ENCODE measurements at places on chromosomes 7 and 10.

- no peak for DNase-seq
Measured at GRCh38 chr7:32591938-32592337, 96.6 kb downstream of the AVL9 start.

DNA sequence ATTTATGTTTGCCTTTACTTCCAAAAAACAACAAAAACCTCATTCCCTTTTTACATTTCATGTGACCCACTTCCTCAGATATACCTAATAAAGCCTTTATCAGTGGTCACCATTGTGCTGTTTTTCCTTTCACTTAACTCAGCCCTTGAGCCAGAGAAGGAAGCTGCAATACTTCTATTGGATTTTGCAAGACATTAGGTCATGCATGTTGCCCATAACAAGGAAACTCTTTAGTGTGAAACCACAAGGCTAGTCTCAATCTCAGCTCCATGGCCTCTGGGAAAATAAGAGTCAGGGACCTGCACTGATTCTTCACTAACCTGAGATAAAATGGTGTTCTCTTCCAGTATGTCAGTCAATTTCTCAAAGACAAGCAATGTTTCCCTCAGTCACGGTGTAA lies 27.8 kb downstream of the STEAP4 start:
- DNase-seq: no peak

GRCh38 chr10:129771024-129771423 lies 193.1 kb downstream of the EBF3 start:
- DNase-seq: no peak

DNA sequence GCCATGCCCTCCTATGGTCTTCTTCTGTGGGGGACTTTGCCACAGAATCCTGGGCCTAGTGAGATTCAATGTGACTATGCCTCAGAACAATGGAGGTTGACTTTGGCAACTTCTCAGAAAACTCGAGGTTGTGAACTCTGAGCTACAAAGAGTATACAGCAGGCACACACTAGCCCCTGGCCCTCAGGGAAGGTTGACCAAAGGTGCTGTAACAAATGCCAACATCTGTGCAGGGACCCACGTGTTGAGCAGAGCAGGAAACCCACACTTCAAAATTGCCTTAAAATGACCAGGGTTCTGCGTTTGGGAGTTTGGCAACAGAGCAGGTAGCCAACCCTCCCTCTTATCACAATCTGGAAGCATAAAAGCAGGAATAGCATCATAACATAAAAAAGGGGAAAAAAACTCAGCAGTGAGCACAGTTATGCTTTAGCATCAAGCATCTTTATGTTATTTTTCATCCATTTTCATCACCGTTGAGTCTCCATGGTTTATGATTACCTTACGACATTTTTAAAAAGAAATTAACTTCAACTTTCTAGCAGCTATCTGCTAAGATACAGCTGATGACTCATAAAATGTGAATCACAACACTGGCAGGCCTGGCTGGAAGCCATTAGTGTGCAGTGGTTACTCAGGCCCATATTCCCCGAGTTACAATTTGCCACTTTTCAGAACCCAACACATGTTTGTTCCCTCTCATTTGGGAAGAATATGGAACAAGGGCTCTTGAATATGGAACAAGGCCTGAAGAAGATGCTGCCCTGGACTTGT lies 11.1 kb downstream of the PRLHR start:
- no peak for DNase-seq

DNA sequence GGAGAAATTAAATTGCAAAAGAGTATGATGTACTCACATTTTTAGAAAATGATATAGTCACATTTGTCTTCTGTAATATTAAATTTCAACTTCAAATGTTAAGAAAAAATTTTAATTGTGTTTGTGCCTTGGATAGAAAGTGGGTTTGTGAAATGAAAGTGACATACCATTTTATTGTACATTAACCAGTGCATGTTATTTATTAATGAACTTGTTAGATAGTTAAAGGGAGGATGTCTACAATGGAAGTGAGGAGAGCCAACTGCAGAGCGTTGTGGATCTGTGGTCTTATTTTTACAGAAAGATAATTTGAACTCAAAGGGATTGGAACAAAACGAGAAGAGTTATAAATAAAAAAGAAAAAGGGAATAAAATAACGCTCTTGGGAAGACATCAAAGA lies 291.7 kb downstream of the ARL4A start:
- DNase-seq: no peak

GRCh38 chr7:141014125-141014523 lies 628 bp downstream of the MRPS33 start:
- DNase-seq: no peak

- no peak for DNase-seq
Measured at GRCh38 chr10:82866424-82867020, 991.5 kb downstream of the NRG3 start.

DNA sequence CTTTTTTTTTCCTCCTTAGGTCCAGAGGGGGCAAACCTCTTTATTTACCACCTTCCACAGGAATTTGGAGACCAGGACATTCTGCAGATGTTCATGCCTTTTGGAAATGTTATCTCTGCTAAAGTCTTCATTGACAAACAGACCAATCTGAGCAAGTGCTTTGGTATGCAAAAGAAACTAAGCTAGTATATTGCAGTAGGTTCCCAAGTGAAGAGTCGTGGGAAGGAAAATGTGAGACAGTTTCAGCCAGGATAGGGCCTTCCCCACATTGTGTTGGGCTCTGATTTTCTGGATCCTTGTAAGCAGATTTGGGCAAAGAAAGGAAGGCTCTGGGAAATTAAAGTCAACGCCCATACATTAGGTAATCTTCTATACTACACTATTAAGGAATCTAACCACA lies 285.6 kb downstream of the USP6NL start:
- no peak for DNase-seq

DNA sequence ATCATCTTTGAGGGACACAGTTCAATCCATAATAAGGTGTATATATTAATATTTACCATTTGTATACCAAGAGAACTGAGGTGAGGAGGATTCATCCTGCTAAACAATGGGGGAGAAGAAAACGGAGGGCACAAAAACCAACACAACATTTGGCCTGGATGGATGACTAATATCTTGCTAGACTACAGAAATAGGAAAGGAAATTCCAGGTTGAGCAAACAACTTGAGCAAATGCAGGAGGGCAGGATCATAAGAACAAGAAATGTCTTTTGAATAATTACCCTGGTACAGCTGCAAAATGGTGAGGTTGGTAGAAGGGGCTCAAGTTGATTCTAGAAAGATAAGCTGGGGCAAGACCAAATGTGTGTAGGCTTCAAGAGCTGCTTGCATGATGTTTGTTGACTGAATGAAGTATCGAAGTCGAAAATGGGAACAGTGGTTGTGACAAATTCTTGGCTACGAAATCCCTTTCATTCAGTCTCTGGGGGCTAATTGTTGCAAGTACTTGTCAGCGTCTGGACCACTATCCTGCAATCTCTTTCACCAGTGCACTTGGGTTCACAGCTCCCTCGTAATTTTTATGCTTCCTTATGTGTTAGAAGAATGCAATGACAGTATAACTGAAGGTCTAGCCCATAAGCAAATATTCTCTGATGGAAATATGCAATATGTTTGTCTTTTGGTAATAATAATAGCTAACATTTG lies 176.2 kb downstream of the PTEN start:
- no peak for DNase-seq

DNA sequence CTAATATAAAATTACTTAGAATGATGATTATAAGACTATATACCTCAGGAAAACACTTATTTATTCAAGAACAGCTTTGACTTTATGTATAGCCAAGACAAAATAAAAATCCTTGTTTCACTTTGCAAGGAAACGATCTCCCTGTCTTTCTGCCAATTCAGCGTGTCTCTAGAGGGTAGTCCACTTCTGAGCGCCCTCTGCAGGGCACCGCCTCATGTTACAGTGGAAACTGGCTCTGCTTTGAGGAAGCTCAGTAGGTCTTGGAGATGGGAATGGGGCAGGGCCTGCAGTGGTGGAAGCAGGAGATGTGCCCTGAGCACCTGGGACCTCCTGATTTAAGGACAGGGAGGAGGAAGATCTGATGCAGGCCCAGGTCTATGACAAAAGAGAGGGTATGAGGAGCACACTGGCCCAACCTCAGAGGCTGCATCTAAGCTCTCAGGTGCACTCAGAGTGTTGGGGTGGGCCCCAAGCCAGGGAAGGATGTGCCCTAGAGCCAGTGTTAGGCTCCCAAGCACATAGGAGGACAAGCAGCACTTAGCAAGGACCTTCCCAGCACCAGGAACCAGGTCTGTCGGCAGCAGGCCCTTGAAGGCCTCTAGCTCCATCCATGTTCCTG lies 481.0 kb downstream of the TNS3 start:
- DNase-seq: no peak

DNA sequence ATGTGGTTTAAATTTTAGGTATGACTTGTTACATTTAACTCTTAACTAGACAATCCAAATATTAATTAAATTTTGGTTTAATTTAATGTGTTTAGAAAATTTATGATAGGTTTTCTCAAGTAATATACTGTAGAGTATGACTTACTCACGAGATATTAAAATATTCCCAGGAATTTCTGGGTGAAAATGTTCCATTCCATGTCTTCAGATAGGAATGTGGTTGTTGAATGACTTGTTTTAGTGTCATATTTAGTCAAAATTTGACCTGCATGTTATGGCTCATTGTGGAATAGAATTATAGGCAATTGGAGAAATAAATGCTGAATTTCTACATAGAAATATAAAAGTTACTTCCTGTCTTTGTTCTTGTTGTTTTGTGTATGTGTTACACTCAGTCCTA lies 46.7 kb downstream of the SHOC2 start:
- no peak for DNase-seq

- no peak for DNase-seq
Measured at GRCh38 chr7:28685644-28686417, 272.3 kb downstream of the TRIL start.

GRCh38 chr7:134431815-134432214 lies 27.1 kb downstream of the AKR1B1 start:
- no peak for DNase-seq

- no peak for DNase-seq
Measured at GRCh38 chr7:94511718-94512117, 2.1 kb downstream of the CASD1 start.

DNA sequence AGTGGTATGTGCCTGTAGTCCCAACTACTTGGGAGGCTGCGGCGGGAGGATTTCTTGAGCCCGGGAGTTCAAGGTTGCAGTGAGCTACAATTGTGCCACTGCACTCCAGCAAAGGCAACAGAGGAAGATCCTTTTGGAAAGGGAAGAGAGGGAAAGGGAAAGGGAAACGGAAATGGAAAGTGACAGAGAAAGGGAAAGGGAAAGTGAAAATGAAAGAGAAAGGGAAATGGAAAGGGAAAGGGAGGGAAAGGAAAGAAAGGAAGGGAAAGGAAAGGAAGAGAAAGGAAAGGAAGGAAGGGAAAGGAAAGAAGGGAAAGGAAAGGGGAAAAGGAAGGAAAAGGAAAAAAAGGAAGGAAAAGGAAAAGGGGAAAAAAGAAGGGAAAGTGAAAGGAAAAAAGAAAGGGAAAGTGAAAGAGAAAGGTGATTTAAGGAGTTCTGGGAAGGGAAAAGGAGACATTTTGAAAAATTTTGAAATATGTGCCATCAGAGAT lies 2.3 kb upstream of the ZC3HAV1 start:
- no peak for DNase-seq

GRCh38 chr10:91691981-91692380 lies 59.1 kb upstream of the PPP1R3C start:
- DNase-seq: no peak

DNA sequence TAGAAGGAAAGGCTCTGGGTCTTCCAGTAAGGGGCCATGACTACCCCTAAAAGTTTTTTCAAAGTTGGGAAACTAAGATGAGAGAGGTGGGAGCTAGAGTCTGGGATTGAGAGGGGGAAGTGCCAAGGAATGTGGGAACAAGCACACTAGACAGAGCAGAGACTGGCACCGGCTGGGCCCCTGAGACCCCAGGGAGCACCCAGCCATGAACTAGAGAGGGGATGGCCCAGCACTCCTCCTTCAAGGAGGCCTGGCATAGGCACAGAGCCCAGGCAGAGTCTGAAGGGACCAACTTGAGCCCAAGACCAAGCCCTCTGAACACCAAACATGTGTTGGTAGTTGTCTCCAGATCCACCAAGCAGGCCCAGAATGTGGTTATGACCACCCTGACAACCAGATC lies 119.0 kb downstream of the GRID1 start:
- no peak for DNase-seq

DNA sequence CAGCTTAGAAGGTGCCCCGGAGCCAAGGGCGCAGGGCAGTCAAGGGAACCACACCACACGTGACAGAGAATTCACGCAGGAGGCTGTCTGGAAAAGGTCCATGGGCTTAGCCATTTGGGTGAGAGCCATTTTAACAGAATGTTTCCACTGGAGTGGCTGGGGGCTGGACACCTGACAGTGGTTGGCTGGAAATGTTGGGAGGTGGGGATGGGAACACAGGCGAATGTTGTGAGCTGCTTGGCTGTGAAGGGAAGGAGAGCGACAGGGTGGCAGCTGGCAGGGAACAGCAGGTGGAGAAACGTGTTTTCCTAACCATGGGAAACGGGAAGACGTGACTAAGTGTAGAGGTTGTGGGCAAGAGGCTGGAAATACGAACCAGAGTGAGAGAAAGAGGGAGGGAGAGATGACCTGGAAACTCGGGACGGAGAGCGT lies 100.5 kb upstream of the ZNF32 start:
- no peak for DNase-seq

GRCh38 chr10:387909-388660 lies 252.8 kb downstream of the ZMYND11 start:
- DNase-seq: no peak

DNA sequence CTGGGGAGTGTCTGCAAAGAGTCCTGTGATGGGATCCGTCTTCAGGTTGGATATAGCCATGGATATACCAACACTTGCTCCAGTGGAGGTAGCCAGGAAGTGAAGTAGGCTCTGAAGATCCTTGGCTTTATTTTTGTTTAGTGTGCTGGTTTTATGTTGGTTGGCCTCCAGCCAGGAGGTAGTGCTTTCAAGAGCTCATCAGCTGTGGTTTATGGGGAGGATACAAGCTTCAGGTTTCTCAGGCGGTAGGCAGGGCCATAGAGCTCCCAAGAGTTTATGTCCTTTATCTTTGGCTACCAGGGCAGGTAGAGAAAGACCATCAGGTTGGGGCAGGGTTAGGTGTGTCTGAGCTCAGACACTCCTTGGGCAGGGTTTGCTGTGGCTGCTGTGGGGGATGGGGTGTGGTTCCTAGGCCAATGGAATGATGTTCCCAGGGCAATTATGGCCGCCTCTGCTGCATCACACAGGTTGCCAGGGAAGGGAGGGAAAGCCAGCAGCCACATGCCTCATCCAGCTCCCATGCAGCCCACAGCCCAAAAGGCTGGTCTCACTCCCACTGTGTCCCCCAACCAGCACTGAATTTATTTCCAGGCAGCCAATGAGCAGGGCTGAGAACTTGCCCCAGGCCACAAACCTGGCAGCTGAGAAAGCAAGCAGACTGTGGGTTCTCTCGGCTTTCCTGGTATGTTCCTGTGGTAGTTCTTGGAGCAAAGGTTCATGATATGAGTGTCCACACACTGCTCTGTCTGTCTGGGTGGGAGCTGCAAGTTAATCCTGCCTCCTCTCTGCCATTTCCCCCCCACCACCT lies 67.0 kb upstream of the PRLHR start:
- DNase-seq: no peak

GRCh38 chr7:50292763-50293162 lies 11.8 kb upstream of the IKZF1 start:
- no peak for DNase-seq
